Left ventricle myocardium inferior (tissue), 1 donor: ENCODE measurements at places on chromosomes 16 and 17. TPM values are rescaled to one million over a fixed set of nuclear protein-coding genes. Genes with fewer than 3 reads are reported as not detected.
A peak's percentile ranks its signal among the peaks of the same experiment; 100 is the strongest.

- H3K36me3 ChIP-seq = no peaks in the 10 kb centered on the region
- H3K4me3 ChIP-seq = peak overlapping the region; percentile 70
- H3K27me3 ChIP-seq = peaks cover 45% of the 10 kb centered on the region
- no peak for DNase-seq
- peak overlapping the region; percentile 90 for H3K27ac ChIP-seq
- peaks cover 72% of the 10 kb centered on the region for H3K4me1 ChIP-seq
Observed at GRCh38 chr16:67162506-67163163, 1.9 kb upstream of the HSF4 start.

DNA sequence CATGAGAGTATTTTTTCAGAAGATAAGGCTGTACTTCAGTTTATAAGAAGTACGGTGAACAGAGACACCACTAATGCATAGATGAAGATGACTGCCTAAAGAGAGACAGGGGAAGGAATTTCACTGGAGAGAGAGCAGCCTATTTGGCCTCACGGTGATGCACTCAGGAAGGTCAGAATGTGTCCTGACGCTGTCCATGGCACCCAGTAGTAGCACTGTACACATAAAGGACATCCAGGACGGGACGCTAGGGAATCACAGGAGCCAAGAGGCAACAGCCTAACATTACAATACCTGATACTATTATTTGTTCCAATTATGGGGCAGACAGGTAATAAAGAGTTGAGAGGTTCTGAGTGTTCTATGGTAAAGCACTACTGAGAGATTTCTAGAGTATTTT is 24.9 kb upstream of the LRRC37A start:
- H3K36me3 ChIP-seq = no peaks in the 10 kb centered on the region
- DNase-seq = no peak

GRCh38 chr17:42853004-42853403 is 2.0 kb downstream of the AOC3 start:
- H3K27ac ChIP-seq = peak overlapping the region; percentile 52
- no peaks in the 10 kb centered on the region for H3K36me3 ChIP-seq
- H3K4me1 ChIP-seq = peaks cover 14% of the 10 kb centered on the region
- peaks cover 13% of the 10 kb centered on the region for H3K27me3 ChIP-seq
- peak overlapping the region; percentile 56 for H3K4me3 ChIP-seq
- DNase-seq = no peak

DNA sequence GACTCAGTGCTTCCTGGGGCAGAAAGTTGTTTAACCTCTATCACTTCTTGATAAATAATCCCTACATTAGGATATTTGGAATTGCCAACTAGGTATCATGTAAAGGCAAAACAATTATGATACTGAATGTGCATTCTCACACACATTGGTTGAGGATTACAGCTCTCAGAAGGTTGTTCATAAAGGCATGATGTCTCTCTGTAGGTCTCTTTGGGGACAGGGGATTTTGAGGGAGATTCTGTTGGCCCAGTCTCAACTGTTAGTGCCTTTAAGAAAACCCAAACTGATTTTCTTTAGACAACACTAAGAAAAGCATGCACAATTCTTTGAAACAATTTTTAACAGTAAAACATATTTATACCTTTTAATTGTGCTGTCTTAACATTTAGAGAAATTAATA is 56.5 kb downstream of the GNAO1 start:
- H3K36me3 ChIP-seq = no peaks in the 10 kb centered on the region
- H3K4me1 ChIP-seq = peaks cover 34% of the 10 kb centered on the region
- H3K27me3 ChIP-seq = no peaks in the 10 kb centered on the region

GRCh38 chr17:74268558-74268957 is 5.5 kb upstream of the DNAI2 start:
- peaks cover 21% of the 10 kb centered on the region for H3K4me1 ChIP-seq
- no peaks in the 10 kb centered on the region for H3K36me3 ChIP-seq
- no peak overlapping the region for H3K27ac ChIP-seq
- H3K27me3 ChIP-seq = peaks cover 4% of the 10 kb centered on the region
- DNase-seq = no peak
- H3K4me3 ChIP-seq = no peak overlapping the region

- H3K27me3 ChIP-seq = no peaks in the 10 kb centered on the region
- peaks cover 20% of the 10 kb centered on the region for H3K4me1 ChIP-seq
- peaks cover 4% of the 10 kb centered on the region for H3K36me3 ChIP-seq
- no peak overlapping the region for H3K4me3 ChIP-seq
- DNase-seq = no peak
- H3K27ac ChIP-seq = peak overlapping the region; percentile 83
Observed at GRCh38 chr16:3548445-3548844, 28.8 kb downstream of the NLRC3 start.

- peaks cover 21% of the 10 kb centered on the region for H3K27me3 ChIP-seq
- H3K4me3 ChIP-seq = no peak overlapping the region
- H3K36me3 ChIP-seq = no peaks in the 10 kb centered on the region
- no peak for DNase-seq
- H3K27ac ChIP-seq = no peak overlapping the region
Observed at GRCh38 chr17:13265311-13265710, 247.5 kb upstream of the ELAC2 start.

DNA sequence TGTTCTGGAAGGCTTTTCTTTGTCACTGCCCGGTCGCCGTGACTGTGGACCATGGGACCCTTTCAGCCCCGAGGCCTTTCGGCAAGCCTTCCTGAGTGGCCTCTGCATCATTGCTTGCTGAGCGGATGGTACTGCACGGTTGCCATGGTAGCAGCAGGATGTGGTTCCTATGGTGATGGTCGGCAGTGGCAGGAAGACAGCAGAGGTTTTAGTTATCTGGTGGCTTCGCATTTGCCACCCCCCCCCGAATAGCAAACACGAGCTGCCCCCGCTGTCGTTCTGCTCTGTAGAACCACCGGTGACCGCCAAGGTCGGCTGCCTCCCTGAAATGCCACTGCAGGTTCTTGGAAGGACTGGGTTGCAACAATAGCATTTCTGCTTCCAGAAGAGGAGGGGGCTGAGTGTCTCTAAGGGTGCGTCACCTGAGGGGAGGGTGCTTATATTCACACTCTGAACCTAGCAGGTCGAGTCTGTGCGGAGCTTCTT is 76.6 kb downstream of the CMIP start:
- no peaks in the 10 kb centered on the region for H3K27me3 ChIP-seq
- H3K36me3 ChIP-seq = no peaks in the 10 kb centered on the region
- H3K4me3 ChIP-seq = no peak overlapping the region

DNA sequence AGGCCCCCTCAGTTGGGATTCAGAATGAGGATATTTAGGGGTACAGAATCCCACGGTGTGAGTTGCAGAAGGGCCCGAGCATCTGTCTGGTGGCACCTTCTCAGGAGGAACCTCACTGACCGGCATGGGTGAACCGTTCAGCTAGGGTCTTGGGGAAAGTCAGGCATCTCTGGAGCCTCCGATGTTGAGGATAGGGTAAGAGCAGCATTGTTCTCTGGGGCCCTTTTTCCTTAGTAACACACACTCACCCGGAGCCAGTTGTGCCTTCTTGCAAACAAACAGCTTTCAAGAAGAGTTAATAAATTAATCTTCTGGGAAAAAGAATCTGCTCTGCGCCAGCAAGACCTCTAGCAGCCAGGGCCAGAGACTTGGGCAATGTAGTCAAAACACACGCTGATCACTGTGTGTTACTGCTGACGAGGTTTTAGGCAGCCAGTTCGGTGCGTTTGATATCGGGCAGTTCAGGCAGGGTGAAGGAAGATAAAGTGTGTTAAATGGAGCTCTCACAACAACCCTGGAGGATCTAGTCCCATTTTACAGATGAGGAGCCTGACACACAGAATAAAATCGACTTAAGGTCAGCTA is 48.9 kb downstream of the MSI2 start:
- H3K4me3 ChIP-seq = no peak overlapping the region
- no peak for DNase-seq
- no peaks in the 10 kb centered on the region for H3K27me3 ChIP-seq
- H3K4me1 ChIP-seq = peaks cover 33% of the 10 kb centered on the region
- H3K27ac ChIP-seq = no peak overlapping the region

GRCh38 chr17:67125924-67126323 is 81.6 kb downstream of the CACNG1 start:
- no peak overlapping the region for H3K27ac ChIP-seq
- peaks cover 44% of the 10 kb centered on the region for H3K36me3 ChIP-seq

GRCh38 chr16:10871157-10871991 is 5.6 kb upstream of the CIITA start:
- H3K27ac ChIP-seq = peak overlapping the region; percentile 81
- peaks cover 52% of the 10 kb centered on the region for H3K4me1 ChIP-seq
- DNase-seq = no peak
- peaks cover 17% of the 10 kb centered on the region for H3K27me3 ChIP-seq

- DNase-seq = no peak
- no peaks in the 10 kb centered on the region for H3K4me1 ChIP-seq
- H3K4me3 ChIP-seq = no peak overlapping the region
- H3K27ac ChIP-seq = no peak overlapping the region
- H3K27me3 ChIP-seq = peaks cover 33% of the 10 kb centered on the region
- H3K36me3 ChIP-seq = no peaks in the 10 kb centered on the region
Observed at GRCh38 chr16:22739077-22739476, 74.9 kb upstream of the HS3ST2 start.

GRCh38 chr17:36130346-36130745 is 26.7 kb downstream of the CCL4 start:
- no peaks in the 10 kb centered on the region for H3K4me1 ChIP-seq
- DNase-seq = no peak
- H3K36me3 ChIP-seq = no peaks in the 10 kb centered on the region
- no peak overlapping the region for H3K4me3 ChIP-seq
- peaks cover 43% of the 10 kb centered on the region for H3K27me3 ChIP-seq
- H3K27ac ChIP-seq = no peak overlapping the region

GRCh38 chr17:1786708-1787107 is 24.8 kb downstream of the SERPINF1 start:
- no peak overlapping the region for H3K4me3 ChIP-seq
- H3K36me3 ChIP-seq = peaks cover 7% of the 10 kb centered on the region
- H3K27me3 ChIP-seq = no peaks in the 10 kb centered on the region
- H3K27ac ChIP-seq = peak overlapping the region; percentile 84

DNA sequence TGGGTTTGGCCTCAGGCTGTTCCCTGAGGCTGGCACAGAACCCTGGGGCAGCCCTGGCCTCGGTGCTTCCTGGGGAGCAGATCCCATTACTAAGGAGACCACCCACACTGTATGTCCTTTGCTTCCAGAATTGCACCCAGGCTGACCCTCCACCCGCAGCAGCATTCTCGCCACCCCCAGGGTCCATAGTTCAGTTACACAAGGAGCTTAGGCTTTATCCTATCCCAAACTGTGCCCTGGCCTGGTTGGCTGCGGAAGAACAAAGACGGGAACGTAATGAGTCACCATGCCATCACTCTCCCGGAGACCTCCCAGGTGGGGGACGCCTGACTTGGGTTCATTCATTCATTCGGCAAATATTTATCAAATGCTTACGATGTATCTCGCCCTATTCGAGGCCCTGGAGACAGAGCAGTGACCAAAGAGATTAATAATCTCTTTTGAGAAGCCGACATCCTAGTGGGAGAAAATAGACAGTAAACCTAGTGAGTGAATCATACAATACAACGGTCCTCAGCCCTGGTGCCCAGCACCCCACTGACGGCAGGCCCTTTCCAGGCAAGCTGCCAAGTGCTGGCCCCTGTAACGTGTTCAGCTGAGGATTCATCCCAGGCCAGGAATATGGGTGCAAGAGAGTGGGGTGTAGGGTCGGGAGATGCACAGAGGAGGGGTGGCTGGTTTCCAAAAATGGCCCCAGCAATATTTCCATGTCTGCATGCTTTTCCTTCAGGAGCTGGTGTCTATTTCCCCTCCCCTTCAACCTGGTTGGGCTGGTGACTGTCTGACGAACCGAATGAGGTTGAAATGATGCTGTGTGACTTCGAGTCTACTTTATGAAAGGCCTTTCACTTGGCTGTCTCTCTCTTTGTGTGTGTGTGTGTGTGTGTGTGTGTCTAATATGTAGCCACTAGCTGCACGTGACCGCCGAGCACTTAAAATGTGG is 134.2 kb downstream of the MGAT5B start:
- H3K27me3 ChIP-seq = peaks cover 95% of the 10 kb centered on the region
- no peaks in the 10 kb centered on the region for H3K4me1 ChIP-seq
- no peak overlapping the region for H3K27ac ChIP-seq
- no peak for DNase-seq
- H3K36me3 ChIP-seq = no peaks in the 10 kb centered on the region
- H3K4me3 ChIP-seq = no peak overlapping the region

- H3K27ac ChIP-seq = no peak overlapping the region
- H3K27me3 ChIP-seq = no peaks in the 10 kb centered on the region
- peaks cover 87% of the 10 kb centered on the region for H3K36me3 ChIP-seq
- H3K4me1 ChIP-seq = peaks cover 6% of the 10 kb centered on the region
Observed at GRCh38 chr17:693791-694638, 20.6 kb downstream of the VPS53 start.

- no peak for DNase-seq
- H3K27ac ChIP-seq = no peak overlapping the region
- no peaks in the 10 kb centered on the region for H3K36me3 ChIP-seq
- H3K4me1 ChIP-seq = no peaks in the 10 kb centered on the region
Observed at GRCh38 chr17:35947156-35947585, 3.7 kb upstream of the LYZL6 start.

GRCh38 chr16:57588831-57589230 is 39.6 kb upstream of the ADGRG1 start:
- DNase-seq = no peak
- peaks cover 11% of the 10 kb centered on the region for H3K4me1 ChIP-seq
- no peak overlapping the region for H3K27ac ChIP-seq
- H3K27me3 ChIP-seq = peaks cover 12% of the 10 kb centered on the region
- H3K36me3 ChIP-seq = no peaks in the 10 kb centered on the region

- no peak for DNase-seq
- peaks cover 100% of the 10 kb centered on the region for H3K36me3 ChIP-seq
- no peak overlapping the region for H3K4me3 ChIP-seq
- H3K27me3 ChIP-seq = no peaks in the 10 kb centered on the region
- H3K4me1 ChIP-seq = peaks cover 34% of the 10 kb centered on the region
Observed at GRCh38 chr16:29982560-29983419, 9.1 kb downstream of the TAOK2 start.

- no peaks in the 10 kb centered on the region for H3K27me3 ChIP-seq
- H3K36me3 ChIP-seq = no peaks in the 10 kb centered on the region
- no peak overlapping the region for H3K4me3 ChIP-seq
- no peak for DNase-seq
- no peaks in the 10 kb centered on the region for H3K4me1 ChIP-seq
- no peak overlapping the region for H3K27ac ChIP-seq
Observed at GRCh38 chr16:9844361-9844760, 337.9 kb downstream of the GRIN2A start.

- no peaks in the 10 kb centered on the region for H3K27me3 ChIP-seq
- H3K27ac ChIP-seq = peak overlapping the region; percentile 92
- DNase-seq = no peak
- H3K4me1 ChIP-seq = peaks cover 91% of the 10 kb centered on the region
- peaks cover 10% of the 10 kb centered on the region for H3K36me3 ChIP-seq
Observed at GRCh38 chr16:48366165-48367093, 18.8 kb downstream of the SIAH1 start.

The NPIPB8 gene
- total RNA-seq = not detected

The RNF222 gene
- total RNA-seq = not detected

The TMEM204 gene
- total RNA-seq = 27.1 TPM

The RAMP2 gene
- 37.7 TPM for total RNA-seq

The TPSG1 gene
- not detected for total RNA-seq

The FADS6 gene
- total RNA-seq = not detected

The YWHAE gene
- total RNA-seq = 569 TPM

The TMIGD1 gene
- not detected for total RNA-seq

The MYH2 gene
- total RNA-seq = 0.33 TPM

The GAS7 gene
- 87.6 TPM for total RNA-seq

The CACNG3 gene
- total RNA-seq = not detected

The TEKT5 gene
- not detected for total RNA-seq
